ENCODE measurements at places on chromosomes 16 and 17. TPM values are rescaled to one million over a fixed set of nuclear protein-coding genes. Genes with fewer than 3 reads are reported as not detected.

GRCh38 chr17:32143527-32143870 lies 1.2 kb downstream of the RHOT1 start:
- no peak for DNase-seq

C17orf50 gene
- polyA plus RNA-seq: not detected

DNA sequence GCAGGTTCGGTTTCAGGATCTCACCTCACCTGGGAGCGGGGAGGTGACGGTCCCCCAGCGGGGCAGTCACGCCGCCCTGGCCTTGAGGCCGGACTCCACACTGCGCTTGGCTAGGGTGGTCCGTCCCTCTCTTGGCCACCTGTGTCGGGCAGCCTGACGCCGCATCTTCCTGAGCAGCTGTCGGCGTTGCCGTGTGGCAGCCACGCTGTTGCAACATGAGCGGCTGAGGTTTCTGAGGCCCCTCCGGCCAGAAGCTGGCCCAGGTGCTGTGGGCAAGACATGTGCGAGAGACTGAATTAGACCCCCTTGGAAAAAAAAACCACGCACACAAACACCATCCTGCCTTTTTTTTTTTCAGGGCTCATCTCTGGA lies 49.2 kb downstream of the IRF8 start:
- DNase-seq: no peak

DNA sequence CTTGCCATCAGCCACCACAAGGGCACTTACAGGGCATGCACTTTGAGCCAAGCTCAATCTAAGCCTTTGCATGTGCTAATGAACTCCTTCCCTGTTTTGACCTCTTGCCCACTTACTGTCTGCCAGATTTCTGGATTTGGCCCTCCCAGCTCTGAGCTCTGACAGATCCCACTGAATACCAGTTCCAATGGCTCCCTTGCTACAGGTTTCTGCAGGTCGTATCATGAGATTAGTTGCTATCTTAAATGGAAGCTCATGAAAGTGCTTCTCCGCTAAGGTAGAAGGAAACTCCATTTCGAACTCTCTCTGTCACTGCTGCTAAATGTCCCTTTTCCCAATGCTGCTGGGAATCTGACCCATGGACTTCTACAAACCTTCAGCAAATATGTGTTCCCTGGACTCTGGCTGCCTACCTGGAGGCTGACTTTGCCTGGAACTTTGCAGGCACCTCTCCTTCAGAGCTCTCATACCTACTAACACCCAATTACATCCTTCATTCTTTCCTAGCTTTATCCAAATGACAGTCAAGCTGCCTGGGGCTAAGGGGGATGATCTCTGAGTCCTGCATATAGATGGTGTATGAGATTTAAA lies 23.5 kb upstream of the TOB1 start:
- DNase-seq: no peak

- peak; percentile 92 for DNase-seq
Measured at GRCh38 chr16:89325861-89326471, 108.5 kb downstream of the ZNF778 start.

- DNase-seq: no peak
Measured at GRCh38 chr16:336269-336668, 16.3 kb downstream of the AXIN1 start.

- DNase-seq: no peak
Measured at GRCh38 chr17:45031231-45032173, 19.9 kb downstream of the DCAKD start.

DNA sequence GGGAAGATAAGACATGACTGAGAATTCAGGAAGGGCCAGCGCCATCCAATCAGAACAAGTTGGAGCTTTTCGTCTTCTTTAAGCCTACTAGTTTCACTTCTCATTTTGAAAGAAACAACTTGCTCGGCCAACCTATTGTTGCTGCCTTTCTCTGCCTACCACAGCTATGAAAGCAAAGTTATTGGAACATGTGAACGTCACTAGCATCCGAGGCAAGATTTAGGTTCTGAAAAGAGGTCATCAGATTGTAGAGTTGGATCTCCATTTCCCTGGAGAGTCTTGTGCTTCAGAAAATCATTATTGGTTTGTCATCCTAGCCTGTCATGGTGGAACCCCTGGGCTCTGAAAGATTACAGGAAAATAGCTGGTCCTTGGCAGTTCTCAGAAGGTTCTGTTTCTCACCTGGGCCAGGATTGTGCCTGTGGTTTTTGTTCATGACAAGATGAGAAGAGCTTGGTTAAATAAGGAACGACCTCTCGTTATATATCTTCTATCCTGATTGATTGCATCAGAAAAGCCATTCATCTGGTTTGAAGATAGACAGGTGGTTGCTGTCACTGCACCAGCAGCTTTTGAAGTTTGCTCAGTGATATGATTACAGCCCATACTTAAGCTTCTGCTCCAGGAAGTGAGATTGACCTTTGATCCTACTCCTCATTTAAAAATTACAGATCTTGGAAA lies 25.3 kb downstream of the CDH13 start:
- no peak for DNase-seq

GRCh38 chr16:9428355-9429005 lies 337.0 kb downstream of the HAPSTR1 start:
- DNase-seq: no peak

CHD9NB gene
- polyA plus RNA-seq: 0.20 TPM

DNA sequence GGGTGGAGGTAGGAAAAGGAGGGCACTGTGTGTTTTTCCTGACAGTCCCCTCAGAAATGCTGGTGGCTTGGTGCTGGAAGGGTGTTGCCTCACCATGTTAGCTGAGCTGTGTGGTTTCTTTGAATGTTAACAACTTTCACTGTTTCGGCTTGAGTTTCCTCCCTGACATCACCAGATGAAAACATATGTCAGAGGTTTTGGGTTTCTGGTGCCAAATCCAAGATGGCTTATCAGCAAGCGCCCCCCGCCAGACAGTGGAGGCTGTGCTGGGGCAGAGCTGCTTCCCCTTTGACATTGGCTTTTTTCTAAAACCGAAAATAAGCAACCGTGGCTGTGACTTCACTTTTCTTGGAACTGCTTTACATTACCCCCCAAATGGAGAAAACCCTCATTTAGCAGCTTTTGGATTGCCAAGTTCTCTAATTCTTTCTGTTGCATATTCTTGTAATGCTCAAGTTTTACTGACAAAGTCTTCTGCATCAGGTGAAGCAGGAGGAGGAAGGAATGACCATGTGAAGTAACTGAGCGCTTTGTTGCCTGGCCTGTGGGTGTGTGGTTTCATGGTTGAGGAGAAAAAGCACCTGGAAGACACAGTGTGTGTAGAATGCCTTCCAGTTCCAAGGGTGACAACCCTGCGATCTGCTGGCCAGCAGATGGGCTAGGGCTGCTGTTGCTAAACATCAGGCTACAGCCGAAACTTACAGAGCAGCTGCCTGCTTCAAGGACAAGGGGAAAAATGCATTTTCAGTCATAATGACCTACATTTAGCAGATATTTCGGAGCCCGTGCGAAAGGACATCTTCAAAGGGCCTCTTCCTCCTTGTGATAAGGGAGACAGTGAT lies 9.7 kb downstream of the RMI2 start:
- no peak for DNase-seq

CHP2 gene
- not detected for polyA plus RNA-seq

GRCh38 chr17:64148017-64148631 lies 18.2 kb upstream of the ERN1 start:
- peak; percentile 23 for DNase-seq

- DNase-seq: peak; percentile 61
Measured at GRCh38 chr16:85555719-85556455, 57.2 kb upstream of the GSE1 start.

EVI2A gene
- 0.62 TPM for polyA plus RNA-seq

NPTX1 gene
- 0.39 TPM for polyA plus RNA-seq

CES5A gene
- not detected for polyA plus RNA-seq

MYO15B gene
- 0.65 TPM for polyA plus RNA-seq

- DNase-seq: no peak
Measured at GRCh38 chr16:29745853-29746345, at the start of gene C16orf54. TSS of gene C16orf54 (minus strand) at chr16:29745990. CDS start at chr16:29744951, 1,039 bp downstream.

TSPAN10 gene
- 3.4 TPM for polyA plus RNA-seq

- no peak for DNase-seq
Measured at GRCh38 chr16:15608398-15609285, 34.3 kb downstream of the MARF1 start.

DNA sequence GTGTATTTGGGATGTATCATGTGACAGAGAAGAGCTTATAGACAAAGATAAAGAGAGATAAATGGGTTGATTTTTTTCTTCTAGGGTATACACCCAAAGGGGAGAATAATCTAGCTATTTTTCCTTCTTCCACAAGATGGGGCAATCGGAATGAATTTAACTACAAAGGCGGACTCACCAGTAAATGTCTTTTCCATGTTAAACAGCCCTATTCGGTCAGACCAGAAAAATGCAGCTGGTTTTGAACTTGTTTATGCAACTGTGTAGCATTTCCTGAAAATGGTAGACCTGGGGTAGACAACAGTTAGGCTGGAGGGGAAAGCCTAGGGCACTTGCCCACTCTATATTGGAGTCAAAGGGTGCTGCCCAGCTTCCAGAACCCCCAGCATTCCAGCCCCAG lies 477.1 kb downstream of the TOX3 start:
- DNase-seq: peak; percentile 43

DNA sequence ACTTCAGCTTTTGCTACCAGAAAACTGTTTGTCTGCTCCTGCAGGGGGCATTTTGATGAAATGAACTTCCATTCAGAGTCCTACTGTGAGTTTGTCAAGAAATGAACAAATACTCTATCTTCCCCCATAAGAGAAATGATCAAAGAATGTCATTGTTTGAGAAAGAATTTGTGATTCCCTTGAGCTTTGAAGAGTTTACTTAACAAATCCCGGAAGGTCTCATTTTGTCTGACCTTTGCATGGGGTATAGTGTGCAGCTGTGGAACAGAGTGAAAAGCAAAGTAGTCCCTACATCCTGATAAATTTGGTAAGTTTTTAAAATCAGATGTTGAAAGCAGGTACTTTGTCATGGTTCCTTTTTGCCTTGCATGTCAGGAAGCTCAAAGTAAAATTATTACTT lies 178.0 kb downstream of the ABCC12 start:
- no peak for DNase-seq

DNA sequence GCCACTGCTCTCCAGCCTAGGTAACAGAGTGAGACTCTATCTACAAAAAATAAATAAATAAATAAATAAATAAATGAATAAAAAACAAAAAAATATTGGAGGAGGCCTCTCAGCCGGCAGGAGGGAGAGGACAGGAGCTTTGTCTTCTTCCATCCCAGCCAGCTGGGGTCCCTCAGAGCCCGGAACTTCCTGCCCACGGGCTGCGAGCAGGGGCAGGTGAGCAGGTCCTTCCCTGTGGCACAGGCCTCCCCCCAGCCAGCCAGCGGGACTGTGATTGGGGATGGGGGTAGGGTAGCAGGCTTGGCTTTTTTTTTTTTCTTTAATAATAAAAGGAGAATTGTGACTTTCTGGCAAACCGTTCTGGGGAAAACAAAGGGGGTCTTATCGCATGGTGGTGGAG lies 10.1 kb downstream of the SMTNL2 start:
- DNase-seq: no peak

GRCh38 chr16:49084628-49085390 lies 196.8 kb downstream of the CBLN1 start:
- no peak for DNase-seq

GRCh38 chr16:67673712-67674580 lies 7.3 kb downstream of the C16orf86 start:
- no peak for DNase-seq

SLC39A11 gene
- polyA plus RNA-seq: 15.6 TPM

SEC14L5 gene
- polyA plus RNA-seq: not detected

SLC13A5 gene
- polyA plus RNA-seq: not detected

GSE1 gene
- polyA plus RNA-seq: 10.6 TPM

ALOX15 gene
- polyA plus RNA-seq: not detected

DNA sequence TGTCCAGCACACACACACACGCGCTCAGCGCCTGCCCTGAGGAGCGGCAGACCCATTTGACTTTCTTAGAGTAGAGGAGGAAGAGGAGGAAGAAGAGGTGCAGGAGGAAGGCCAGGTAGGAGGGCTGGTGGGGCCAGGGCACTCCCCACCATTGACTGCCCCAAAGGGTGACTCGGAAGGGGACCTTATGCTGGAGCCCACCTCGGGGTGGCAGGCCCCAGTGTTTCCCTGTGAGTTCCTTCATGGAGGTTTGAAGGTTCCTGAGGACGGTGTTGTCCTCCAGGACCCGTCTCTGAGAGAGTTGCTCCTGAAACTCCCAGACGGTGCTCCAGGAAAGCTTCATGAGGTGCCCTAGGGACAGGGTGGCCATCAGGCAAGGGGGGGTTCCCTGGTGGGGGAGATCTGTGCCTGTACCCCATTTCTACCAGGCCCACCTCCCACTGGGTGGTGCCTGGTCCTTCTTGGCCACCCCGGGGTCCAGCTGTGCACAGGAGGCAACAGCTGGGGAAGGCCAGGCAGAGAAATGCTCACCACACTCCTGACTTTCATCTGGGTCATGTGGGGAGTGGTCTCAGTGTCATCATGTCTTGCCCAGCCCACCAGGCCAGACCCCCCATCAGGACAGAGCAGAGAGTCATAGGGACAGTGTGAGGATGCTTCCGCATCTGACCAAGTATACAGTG lies 89.5 kb downstream of the TNFRSF13B start:
- no peak for DNase-seq

MEOX1 gene
- not detected for polyA plus RNA-seq

DNA sequence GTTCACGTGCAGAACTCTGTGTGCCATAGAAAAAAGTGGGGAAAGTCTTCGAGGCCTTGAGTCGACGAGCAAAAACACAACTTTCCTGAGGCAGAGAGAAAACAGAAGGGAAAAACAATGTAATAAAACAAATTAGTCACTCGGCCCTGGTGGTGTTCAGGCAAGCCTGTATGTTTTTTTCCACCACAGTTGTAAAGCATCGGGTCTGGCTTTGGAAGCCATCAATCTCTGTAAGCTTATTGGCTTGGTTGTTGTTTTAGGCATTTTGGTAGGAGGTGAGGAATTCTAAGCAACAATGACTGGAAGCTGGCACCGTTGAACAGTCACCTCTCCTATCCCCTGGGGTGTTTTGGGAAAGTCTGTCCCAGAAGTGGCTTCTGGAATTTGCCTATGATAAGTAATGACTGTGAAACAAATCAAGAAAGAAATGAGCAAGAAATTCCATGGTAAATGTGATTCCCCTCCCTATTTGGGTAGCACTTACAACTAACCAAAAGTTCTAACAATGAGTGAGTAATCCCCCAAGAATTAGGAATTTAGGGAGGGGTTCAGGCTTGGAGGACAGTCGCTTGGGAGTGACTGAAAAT lies 2.8 kb downstream of the CDH13 start:
- peak; percentile 83 for DNase-seq

GPRC5B gene
- polyA plus RNA-seq: 0.13 TPM

FNDC8 gene
- not detected for polyA plus RNA-seq

- DNase-seq: no peak
Measured at GRCh38 chr16:69225121-69225520, 38.2 kb downstream of the SNTB2 start.

- DNase-seq: no peak
Measured at GRCh38 chr16:19481769-19482168, 40.1 kb downstream of the GDE1 start.
